Stimulated activated CD4-positive, alpha-beta T cell treated with anti-CD3 and anti-CD28 coated beads, Interleukin-2, amount 100 ng/mL, for 24 hours (primary cell): ENCODE measurements at places on chromosomes 3 and 15.

DNA sequence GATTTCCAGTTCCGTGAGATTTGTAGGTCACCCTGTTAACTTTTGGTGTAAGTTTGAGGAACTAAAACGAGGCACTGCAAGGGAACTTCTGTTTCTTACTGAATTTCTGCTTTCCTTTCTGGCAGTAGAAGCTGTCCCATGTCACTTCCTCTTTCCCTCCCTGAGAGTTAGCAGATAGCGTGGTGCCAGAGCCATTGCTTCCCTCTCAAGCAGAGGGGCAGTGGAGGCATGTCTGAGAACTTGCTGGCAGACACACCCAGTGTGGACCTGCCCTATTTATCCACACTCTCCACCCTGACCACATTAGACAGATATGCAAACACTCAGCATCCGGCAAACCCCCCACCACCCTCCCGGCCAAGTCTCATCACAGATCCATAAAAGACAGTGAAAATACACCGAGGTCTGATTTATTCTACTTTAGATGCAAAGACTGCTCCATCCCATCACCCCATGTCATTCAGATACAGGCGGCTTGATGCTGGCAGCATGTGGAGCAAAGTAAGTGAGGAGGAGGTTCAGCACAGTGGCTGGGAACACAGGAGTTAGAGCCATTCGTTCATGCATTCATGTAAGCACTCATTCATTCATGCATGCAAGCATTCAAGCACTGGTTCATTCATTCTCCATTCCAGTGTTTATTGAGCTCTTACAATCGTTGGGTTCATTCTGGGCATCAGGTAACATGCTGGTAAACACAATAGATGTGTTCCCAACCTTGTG is 324.7 kb downstream of the SHQ1 start:
- no peak for DNase-seq

GRCh38 chr3:15903164-15903563 is 105.4 kb upstream of the ANKRD28 start:
- no peak for DNase-seq

DNA sequence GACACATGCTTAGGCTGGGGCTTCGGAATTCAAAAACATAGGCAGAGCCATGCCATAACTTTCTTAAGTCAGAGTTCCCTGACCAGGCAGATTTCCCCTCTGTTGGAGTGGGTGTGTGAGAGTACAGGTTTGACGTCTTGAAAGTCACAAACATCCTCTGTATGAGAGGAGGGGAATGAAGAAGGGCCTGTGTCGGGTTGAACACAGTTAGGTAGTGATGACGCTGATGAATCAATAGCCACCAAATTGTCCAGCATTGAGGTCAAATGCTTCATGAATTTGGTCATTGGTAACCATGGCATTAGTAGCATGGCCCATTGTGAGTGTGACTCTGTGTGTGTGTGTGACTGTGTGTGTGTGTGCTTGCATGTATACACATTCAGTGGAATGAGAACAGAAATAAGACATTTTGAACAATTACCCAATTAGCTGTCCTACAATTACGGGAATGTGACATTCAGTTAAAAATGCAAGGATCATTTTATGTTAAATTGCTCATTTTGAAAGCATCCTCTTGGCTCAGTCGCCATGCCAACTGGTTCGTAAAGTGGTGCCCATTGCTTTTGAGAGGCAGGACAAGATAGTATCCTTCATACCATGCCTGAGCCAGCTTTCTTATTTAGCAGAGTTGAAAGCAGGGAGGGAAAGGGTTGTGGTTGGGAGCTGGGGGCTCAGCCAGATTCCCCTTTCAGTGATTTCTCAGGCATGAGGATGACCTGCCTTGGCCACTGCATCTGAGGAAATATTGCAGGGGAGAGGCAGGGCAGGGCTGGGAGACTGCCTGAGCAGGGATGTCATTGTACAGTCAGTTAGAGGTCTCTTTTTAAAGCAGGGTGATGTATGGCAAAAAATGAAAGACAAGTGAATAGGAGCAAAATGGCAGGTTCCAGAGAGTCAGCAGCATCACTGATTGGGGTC is 35.4 kb downstream of the RBP2 start:
- DNase-seq, result no peak

GRCh38 chr3:10189557-10190354 is 25.0 kb downstream of the IRAK2 start:
- DNase-seq, result peak; percentile 31

GRCh38 chr3:124770336-124771082 is 40.3 kb downstream of the UMPS start:
- no peak for DNase-seq

- peak; percentile 29 for DNase-seq
Observed at GRCh38 chr15:56805466-56806147, 72.3 kb upstream of the ZNF280D start.

GRCh38 chr15:28985691-28986090 is 99.9 kb downstream of the APBA2 start:
- DNase-seq, result no peak

GRCh38 chr3:187074846-187075245 is 64.5 kb downstream of the RPL39L start:
- no peak for DNase-seq

- DNase-seq, result peak; percentile 82
Observed at GRCh38 chr15:88649286-88649733, 10.5 kb downstream of the ISG20 start.

DNA sequence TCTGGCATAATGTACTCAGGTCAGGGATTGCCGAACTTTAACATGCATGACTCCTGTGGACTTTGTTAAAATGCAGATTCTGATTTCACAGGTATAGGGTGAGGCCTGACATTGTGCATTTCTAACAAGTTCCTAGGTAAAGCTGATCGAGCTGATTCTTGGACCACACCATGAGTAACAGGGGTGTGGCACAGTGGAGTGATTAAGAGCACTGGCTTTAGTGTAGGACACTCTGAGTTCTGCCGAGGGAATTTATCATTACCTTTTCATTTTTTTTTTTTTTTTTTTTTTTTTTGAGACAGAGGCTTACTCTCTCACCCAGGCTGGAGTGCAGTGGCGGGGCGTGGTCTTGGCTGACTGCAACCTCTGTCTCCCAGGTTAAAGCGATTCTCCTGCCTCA is 169.3 kb downstream of the ADAMTS9 start:
- no peak for DNase-seq

DNA sequence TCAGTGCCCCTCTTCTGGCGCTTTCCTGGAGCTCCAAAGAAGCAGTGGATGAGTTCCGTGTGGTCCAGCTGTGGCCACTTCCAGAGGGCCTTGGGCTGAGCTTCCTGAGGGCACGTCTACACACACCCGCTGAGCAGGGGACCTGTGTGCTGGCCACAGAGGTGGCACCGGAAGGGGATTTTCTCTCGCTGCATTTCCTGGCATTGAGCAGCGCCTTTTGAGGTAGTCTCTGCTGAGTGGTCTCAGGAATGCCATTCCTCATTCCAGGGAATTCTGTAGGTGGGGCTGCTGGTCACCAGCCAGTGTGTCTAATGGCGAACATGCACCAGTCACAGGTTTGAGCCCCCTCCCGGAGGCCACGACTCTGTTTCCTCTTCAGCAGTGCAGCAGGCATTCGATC is 48.1 kb downstream of the AMOTL2 start:
- no peak for DNase-seq

GRCh38 chr3:114608293-114608692 is 314.5 kb downstream of the TIGIT start:
- no peak for DNase-seq

DNA sequence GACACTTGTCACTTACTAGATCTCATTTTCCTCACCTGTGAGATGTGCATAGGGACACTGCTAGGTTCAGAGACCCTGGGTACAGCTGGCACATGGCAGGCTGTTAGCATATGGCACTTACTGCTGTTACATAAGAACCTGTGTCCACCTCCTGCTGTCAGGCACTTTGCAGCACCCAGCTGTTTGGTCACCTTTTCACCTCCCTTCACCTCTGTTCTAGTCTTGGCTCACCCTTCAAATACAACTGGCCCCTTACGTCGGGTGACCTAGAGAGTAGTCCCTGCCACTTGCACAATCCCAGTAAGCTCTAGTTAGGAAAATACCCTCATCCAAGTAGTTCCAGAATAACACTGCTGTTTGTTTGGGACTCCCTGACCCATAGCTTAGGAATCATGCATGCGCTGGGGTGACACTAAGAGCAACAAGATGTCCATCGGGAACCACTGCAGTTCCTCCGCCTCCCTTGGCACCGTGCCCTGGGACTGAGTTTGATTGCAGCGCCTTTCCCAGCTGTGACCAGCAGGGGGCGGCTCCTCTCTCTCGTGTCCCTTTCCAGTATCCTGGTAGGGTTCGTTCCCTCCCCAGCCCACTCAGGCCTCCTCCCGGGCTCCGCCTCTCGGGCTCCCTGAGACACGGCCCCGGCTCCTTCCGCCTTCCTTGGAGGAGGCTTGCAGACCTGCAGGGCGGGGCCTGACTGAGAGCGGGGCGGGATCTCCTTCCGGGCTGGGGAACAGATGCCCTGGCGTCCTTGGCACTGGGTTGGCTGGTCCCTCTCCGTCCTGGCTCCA is 78.6 kb downstream of the ABHD5 start:
- peak; percentile 88 for DNase-seq

DNA sequence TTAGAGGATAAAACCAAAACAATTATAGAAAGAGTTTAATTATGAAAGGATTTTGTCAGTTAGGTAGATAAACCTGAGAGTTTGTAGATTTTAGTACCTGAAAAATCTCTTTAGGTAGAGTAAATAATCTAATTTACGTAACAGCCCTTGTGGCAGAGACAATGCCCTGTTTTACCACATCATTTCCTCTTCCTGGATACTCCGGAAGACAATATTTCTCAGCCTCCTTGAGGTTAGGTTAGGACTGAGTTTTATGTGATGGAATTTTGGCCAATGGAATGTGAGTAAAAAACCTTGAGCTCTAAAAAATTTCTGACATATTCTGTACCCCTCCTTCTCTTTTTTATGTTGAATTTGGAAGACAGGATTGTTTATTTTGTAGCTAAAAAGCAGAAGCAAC is 50.7 kb upstream of the TPRG1 start:
- DNase-seq, result no peak

GRCh38 chr3:170506556-170506955 is 79.3 kb downstream of the SLC7A14 start:
- DNase-seq, result no peak

DNA sequence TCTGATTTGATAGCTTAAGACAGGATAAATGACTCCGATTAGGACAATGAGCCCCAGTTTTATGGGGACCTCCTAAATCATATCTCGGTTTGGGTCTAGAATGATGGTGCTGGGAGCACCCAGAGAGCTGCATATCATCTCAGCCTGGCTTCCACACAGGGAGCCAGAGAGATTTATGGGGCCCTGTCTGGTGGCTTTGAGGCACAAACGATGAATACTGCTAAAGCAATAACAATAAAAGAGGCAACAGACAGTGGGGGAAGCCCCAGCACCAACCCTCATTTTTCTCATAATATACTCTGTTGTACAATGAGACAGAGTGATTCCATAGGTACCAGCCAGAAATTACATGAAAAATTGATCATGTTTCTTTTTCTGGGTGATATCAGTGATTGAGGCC is 889.0 kb upstream of the CFAP20DC start:
- DNase-seq, result no peak

- DNase-seq, result no peak
Observed at GRCh38 chr3:60829058-60829457, 422.2 kb downstream of the FHIT start.

DNA sequence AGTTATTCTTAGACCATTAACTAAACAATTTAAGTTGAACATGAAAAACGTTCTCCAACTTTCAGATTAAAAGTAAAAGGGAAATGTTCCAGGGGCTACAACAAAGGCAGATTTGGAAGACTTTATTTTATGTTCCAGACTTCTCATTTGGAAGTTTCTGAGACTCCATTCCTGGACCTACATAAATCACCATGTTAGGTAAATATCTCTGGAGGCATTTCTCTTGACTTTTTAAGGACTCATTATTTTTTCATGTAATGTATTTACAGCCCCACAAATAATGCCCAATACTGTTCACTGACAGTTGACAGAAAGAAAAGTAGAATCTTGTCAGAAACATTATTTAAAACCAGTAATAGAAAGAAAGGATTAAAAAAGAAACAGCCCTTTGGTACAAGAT is 352.1 kb downstream of the SLC9A9 start:
- DNase-seq, result no peak

DNA sequence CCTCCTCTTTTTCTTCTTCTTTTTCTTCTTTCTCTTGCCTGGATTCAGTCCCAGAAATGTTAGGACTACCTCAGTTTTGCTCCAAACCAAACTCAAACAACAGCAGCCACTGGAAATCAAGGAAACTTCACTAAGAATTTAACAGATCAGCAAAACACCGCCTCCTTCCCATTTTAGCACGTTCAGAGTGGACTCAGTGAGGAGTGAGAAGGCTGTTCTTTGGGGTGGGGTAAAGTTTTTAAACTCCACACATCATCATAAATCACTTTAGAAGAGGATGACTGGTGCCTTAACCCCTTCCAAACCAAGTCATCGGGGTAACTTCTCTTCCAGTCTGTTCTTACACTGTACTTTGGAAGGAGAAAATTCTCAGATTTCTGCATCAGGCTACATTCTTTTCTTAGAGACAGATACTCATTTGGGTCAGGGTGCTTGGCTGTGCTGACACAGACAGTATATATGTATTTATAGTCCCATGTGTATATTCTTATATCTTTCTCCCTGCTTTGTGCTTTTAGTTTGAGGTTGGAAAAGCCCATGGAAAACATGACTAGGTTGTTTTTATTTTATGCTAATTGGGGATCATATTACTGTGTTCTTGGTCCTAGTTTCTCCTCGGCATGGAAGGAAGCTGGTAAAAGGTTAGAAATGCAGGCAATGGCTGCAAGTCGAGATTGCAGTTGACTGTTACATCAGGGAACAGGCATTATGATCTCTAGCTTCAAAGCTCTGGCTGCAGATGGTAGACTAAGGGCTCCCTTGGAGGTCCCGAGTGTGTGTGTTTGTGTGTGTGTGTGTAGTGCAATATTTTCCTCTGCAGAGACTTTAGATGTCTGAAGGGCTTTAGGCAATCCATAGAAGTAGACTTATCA is at the start of gene CCDC80:
CCDC80 (minus strand) TSS at position 214 of the 872 bp plus-strand sequence. CDS start 1,238 bp downstream, outside the sequence.
- DNase-seq, result no peak

- DNase-seq, result no peak
Observed at GRCh38 chr3:115720983-115721382, 97.7 kb downstream of the GAP43 start.

- no peak for DNase-seq
Observed at GRCh38 chr3:169748670-169749069, 16.2 kb downstream of the TERC start.

DNA sequence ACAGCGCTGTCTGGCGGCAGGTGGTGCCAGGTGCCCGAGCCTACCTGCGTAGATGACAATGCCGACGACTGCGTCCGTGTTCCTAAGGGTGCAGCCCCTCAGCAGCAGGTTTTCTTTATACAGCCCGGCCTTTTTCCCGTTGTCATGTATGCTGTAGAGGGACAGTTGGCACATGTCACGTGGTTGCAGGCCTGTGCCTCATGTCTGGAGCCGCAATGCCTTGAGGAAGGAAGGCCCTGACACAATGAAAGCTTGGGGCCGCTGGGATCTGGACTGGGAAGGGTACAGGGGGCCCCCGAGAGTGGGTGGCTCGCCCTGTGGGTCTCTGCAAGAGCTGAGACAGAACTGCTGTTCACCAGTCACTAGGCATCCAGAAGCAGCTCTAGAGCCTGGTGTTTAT is 136.0 kb downstream of the ATP10A start:
- DNase-seq, result no peak

- no peak for DNase-seq
Observed at GRCh38 chr3:63562323-63562722, 90.2 kb upstream of the SNTN start.
